ENCODE measurements at places on chromosomes 1 and 21.

- no peak for DNase-seq
Measured at GRCh38 chr1:206589206-206589605, 23.1 kb downstream of the EIF2D start.

- DNase-seq, result no peak
Measured at GRCh38 chr1:171583591-171584201, 38.3 kb upstream of the MYOCOS start.

DNA sequence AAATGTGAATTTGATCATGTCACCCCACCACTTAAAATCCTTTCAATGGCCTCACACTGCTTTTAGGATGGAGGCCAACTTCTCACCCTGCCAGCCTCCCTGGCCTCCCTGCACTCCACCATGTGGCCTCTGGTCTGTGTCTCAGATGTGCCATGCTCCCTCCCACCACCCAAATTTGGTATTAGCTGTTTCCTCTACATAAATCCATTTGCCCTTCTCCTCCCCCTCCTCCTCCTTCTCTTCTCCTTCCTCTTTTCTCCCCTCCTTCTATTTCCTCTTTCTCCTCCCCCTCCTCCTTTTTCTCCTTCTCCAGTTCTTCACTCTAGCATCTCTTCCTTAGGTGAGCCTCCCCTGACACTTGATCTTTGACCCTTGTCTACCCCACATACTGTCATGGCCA lies 16.7 kb upstream of the GUCA2B start:
- no peak for DNase-seq

- no peak for DNase-seq
Measured at GRCh38 chr1:2468540-2468939, 7.5 kb upstream of the PLCH2 start.

DNA sequence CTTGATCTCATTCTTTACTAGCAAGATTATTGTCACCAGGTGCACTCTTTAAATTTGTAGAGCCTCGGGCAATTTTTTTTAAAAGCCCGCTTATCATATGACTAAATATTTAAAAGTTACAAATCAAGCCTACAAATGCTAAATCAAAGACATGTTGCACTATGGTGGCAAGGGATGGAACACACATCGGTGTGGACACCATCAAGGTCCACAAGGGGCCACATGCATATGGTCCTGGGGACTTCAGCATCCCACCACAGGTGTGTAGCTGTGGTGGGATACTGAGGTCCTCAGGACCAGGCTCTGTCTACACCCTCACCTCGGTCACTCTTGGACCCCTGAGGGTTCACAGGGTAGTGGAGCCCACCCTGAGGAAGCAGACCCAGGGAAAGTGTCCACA lies 45.8 kb downstream of the FAM78B start:
- no peak for DNase-seq

GRCh38 chr1:10513199-10513598 lies 38.4 kb downstream of the PEX14 start:
- DNase-seq, result no peak

GRCh38 chr1:165616054-165616612 lies 14.9 kb upstream of the MGST3 start:
- DNase-seq, result no peak

- no peak for DNase-seq
Measured at GRCh38 chr1:93620172-93620840, 61.3 kb downstream of the BCAR3 start.

DNA sequence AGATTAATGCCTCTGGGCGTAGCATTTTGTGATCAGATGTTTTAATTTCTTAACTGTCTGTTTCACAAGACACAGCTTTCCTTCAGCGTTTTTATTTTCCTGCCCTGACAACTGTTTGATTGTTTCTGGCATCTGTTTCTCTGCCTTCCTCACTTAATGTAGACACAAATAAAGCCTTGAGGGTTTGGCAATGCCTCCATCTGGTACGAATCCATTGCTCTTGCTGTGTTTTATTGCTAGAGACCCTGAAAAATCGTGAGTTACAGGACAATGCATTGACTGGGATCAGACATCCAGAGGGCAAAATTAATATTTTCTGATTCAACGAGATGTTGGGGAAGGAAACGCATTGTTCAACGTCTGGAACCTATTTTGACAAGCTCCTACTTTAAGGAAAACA lies 363.5 kb downstream of the MRPL39 start:
- DNase-seq, result no peak

GRCh38 chr1:75136195-75136815 lies 2.1 kb downstream of the LHX8 start:
- no peak for DNase-seq

DNA sequence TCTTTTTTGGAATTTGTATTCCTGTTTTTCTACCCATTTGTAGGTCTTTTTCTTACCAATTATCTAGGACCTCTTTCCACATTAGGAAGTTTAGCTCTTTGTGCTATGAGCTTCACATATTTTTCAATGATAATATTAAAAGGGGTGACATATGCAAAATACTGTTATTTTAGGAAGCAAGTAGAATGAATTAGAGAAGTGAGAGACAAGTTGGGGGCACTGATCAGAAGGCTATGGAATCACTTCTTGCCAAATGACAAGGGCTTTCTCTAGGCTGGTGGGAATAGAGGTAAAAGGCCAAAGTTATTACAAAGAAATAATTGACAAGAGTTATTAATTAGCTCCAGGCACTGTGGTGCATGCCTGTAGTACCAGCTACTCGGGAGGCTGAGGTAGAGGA lies 4.3 kb upstream of the BCAR3 start:
- no peak for DNase-seq

- no peak for DNase-seq
Measured at GRCh38 chr1:3618881-3619671, 5.7 kb upstream of the TPRG1L start.

DNA sequence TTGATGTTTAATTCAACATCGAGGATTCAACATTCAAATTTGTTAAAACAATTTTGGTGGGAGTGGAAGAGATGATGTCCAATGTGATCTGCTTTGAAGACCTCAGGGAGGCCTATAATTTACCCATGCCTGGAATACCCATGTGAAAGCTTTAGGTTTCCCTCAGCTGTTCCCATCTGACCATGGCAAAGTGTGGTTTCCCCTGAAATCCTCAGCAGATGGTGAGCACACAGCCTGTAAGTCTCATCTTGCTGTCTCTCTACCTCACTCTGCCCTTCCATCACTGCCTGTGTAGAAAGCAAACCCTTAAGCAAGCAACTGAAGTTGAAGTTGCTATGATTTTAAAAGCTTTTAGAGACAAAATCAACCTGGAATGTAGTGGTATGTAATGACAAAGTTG lies 80.1 kb upstream of the ATF3 start:
- DNase-seq, result no peak

DNA sequence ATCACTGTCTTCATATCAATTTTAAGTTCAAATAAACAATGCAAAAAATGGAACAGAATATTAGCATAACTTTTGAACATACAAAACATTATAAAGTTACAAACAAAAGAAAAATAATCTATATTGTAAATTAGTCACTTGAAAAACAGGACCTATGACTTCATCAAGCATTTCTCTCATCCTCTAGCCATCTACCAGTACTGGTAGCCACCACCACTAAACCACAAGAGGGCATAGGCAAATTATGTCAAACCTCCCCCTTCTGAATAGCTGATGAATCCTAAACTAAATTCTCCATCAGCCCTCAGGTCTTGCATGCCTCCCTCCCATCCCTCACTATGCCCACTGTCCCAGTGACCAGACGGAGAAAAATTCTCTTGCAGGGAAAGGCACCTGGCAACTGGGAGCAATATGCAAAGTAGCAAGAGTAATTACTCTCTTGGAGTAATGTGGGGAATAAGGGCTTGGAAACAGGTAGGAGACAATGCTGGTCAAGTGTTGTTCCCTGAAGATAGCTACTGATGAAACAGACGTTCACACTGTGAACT lies 37.1 kb downstream of the SSX2IP start:
- no peak for DNase-seq

DNA sequence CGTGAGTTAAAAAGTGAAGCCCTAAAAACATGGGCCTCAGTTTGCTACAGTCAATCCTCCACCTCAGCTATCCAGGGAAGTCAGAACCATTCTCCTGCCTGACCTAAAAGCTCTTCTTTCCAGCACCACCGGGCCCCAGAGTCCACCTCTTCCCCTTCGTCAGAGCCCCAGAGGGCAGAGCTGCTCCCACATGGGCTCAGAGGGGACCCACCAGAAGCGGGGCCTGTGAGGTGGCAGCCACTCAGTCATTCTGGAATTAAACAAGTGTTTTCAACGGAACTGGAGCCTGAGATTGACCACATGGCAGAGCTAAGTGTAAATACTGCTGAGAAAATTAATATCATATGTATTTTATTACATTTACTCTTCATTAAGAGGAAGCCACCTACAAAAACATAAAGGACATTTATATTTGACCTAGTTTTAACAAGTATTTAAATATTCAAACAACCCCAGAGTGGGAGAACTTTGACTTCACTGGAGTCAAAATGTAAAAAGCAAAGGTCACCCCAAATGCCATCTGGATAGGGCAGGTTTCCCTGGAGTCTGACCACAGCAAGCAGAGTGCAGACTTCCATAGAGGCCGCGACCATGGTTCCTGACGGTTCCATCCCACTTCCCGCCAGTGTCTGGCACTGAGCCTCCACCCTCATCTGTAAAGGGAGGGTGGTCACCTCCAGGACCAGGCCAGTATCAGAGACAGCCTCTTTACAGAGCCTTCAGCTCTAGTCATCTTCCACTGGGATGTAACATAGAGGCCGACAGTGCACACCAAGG lies 1.8 kb downstream of the SUMO3 start:
- no peak for DNase-seq

DNA sequence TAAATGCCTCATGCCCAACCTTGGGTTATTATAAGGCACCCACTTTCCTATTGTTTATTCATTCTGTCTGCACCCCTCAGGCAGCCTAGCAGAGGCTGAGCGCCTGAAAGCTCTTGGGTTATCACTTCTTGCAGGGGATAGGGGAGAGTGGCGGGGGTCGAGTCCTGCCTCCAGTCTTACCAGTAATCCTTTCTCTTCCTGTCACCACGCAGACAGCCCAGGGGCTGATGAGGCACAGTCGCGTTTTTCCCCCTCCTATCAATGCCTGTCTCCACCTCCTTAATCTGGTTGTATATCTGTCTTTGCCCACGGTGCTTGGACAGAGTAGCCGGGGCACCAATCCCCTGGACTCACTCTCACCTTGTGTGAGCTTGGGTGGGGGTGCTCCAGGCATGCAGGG lies 733.1 kb downstream of the MATN1 start:
- no peak for DNase-seq

- DNase-seq, result no peak
Measured at GRCh38 chr1:10699470-10699835, 97.0 kb downstream of the CASZ1 start.

GRCh38 chr1:223487887-223488259 lies 94.7 kb downstream of the CCDC185 start:
- no peak for DNase-seq

DNA sequence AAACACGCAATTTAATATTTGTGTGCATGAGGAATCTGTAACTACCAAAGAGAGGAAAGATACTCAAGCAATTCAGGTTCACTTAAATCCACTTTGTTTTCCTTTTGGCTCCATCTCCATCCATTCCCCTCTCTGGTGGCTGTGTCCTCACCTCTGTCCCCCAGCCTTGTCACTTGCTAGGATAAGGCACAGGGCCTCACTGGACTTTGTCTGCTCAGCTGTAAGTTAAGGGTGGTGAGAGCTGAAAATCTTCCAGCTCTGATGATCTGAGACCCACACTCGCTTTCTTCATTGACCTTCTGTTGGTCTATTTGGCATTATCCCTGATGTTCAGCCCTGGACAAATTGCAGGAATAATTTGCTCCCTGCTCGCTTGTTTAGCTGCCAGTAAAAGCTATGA lies 56.5 kb downstream of the RHOU start:
- no peak for DNase-seq

Measured in activated gamma-delta T cell (primary cell).